ENCODE measurements at places on chromosomes 6 and 20.

DNA sequence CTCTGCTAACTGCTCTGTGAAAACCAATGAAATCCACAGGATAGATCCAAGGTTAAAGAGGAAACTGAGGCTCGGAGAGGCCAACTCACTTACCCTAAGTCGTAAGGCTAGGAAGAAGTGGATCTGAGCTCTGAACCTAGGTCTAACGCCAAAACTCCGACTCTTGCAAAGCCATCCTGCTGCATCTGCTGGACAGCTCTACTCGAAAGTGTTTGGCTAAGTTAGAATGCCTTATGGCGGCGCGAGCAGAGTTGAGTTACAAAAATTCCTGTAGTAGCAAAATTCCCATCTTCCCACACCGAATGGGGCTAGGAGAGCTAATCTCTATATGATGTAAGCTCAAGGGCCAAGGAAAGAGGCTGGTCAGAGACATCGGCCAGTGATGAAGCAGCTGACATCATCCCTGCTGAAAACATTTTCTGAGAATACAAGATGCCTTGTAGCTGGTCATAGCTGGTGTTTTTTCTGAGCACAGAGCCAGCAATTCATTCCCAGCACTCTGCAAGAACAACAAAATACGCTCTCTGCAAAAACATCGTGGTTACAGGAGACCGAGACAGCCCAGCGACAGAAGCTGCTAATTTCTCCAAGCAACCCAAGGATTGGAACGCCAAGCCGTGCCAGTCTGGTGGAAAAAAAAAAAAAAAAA, 1.8 kb downstream of the SPATA2 start:
- no peak for DNase-seq

- DNase-seq = peak; percentile 35
These were observed 12.6 kb downstream of the FOXC1 start for GRCh38 chr6:1622220-1622850.

GRCh38 chr6:109516929-109517328, 33.9 kb upstream of the ZBTB24 start:
- no peak for DNase-seq

DNA sequence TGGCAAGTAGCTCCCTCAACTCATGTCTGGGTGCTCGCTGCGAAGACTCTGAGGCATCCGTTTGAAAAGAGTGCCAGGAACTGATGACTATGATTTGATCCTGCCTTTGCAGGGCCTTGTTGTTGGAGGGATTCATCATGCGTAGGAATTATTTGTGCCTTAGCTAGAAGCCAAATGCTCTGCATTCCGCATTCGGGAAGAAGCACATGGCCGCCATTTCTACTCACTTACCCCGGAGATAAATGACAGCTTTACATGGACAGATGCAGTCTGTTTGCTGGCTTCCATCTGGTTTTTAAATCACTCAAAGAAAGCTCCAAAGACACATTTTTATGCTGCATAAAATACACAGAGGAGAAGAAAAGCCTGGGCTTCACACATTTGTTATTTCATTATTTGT, 363.3 kb upstream of the CDH4 start:
- no peak for DNase-seq

- DNase-seq = no peak
These were observed 268.8 kb downstream of the PKHD1 start for GRCh38 chr6:51818520-51819022.

DNA sequence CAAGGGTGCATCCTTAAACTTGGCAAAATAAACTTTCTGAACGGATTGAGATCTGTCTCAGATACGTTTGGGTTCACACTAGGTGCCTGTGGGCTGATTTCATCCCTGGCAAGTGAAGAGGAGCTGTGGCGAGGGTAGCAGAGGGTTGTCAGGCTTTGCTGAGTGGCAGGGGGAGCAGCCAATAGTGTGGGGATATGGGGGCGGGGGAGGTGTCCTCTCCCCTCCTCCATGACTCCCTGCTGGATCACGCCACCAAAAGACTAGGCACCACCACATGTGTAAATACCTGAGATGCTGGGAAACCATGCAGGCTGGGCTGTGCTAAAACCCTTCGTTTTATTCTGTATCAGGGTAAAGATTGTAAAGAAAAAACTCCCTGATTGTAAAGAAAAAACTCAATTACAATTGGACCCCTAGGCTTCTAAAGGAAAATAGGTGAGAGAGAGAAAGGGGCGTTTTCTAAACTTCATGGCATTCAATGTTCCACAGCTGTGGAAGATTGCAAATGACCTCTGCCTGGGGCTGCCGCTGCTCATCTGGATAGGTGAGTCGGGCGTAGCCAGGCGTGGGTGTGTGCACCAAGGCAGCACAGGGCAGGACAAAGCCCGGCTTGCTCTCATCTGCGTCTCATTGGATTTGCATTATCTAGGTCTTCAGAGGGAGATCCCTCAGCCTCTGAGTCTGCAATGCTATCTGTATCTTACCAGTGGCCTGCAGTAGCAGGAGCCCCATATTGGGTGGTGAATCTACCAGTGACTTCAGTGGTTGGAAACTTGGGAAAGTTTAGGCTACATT, 26.9 kb upstream of the ADTRP start:
- no peak for DNase-seq

- no peak for DNase-seq
These were observed 44.5 kb upstream of the DACT2 start for GRCh38 chr6:168363811-168364792.

GRCh38 chr20:47735412-47736400, 49.6 kb downstream of the SULF2 start:
- no peak for DNase-seq

GRCh38 chr6:148831064-148831463, 84.2 kb downstream of the UST start:
- DNase-seq = no peak

GRCh38 chr20:41276317-41276751, 41.2 kb downstream of the ZHX3 start:
- no peak for DNase-seq

DNA sequence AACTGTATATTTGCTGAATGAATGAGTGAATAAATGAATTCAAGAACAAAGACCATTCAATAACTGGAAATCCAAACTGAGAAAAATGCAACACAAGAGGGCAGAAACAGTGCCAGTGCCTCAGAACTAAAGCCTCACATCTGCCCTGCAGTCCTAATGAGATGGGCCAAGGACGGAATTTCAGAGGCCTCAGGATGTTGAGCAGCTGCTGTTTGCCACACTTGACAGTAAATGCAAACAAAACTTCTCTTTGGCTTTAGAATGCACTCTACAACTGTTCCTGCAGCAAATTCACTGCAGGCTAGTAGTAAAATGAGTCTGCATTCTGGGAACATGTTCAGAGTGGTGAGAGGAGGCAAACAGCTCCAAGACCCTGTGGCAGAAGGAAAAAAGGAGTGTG, 177.6 kb upstream of the LRFN2 start:
- DNase-seq = no peak

GRCh38 chr20:38673261-38673660, 51.0 kb upstream of the SLC32A1 start:
- DNase-seq = no peak

GRCh38 chr6:10961837-10962236, 75.0 kb downstream of the SYCP2L start:
- DNase-seq = no peak

DNA sequence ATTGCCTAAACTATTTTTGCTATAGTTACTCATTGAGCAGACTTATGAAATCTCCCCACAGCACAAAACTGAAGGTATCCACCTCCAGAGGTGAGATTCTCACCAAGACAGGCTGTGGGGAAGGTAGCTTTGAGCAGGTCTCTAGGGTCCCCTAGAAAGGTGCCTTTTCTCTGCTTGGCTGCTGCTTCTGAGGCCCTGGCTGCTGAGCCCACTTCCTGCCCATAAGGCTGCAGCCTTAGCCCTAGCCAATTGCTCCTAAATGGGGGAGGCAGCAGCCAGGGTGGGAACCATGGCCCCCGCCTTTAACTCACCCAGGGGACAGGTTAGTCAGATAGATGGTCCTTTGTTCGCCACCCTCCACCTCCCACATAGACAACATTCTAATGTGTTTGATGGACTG, 3.6 kb downstream of the NT5E start:
- no peak for DNase-seq

- DNase-seq = no peak
These were observed 48.1 kb downstream of the ERMARD start for GRCh38 chr6:169799474-169799926.

GRCh38 chr6:66328200-66328599, 621.2 kb upstream of the EYS start:
- no peak for DNase-seq

DNA sequence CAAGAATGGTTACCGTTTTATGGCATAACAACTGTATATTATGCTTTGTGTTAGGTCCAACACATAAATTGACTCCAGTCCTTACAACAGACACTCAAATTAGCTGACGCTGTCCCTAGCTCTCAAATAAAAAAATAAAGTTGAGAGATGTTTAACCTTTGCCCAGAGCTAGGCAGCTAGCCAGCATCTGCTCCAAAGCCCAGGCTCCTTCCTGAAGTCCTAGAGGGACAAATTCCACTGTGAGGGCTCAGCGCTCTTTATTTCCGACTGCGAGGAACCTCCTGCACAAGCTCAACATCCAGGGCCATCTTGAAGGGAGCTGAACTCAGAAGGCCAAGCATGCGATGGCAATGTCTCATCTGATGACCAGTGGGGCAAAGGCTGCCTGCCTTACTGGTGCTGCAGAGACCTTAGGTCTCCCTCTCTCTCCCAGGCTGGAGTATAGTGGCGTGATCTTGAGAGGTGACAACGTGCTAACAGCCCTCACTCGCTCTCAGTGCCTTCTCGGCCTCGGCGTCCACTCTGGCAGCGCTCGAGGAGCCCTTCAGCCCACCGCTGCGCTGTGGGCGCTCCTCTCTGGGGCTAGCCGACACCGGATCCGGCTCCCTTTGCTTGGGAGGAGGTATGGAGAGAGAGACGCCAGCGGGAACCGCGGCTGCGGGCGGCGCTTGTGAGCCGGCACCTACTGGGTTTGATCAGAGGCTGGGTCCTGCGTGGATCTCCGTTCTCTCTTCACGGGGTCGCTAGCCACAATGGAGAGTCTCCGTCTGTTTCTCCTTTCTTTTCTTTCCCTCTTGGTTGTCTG, 24.7 kb upstream of the GFOD1 start:
- DNase-seq = peak; percentile 61

GRCh38 chr20:7497985-7498384, 442.3 kb downstream of the HAO1 start:
- peak; percentile 57 for DNase-seq

GRCh38 chr20:21361266-21361665, 36.1 kb downstream of the NKX2-4 start:
- DNase-seq = no peak

All from RWPE2 (cell line).